ENCODE measurements at places on chromosomes 13 and 19. TPM values are rescaled to one million over a fixed set of nuclear protein-coding genes. Genes with fewer than 3 reads are reported as not detected.

DNA sequence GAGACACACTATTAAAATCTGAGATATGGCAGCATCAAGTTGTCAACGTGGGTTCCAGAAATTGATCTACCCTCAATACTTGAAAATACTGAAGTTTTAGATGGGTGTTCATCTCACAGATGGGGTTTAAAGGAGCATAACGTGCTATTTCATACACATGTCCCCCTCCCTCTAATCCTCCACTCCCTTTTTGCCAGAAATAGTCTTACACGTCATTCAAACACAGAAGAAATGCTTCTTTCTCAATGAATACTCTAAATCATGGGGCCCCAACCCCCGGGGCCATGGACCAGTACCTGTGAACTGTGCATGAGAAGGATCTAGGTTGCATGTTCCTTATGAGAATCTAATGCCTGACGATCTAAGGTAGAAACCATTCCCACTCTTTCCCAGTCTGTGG is 19.6 kb downstream of the KLF12 start:
- no peak for DNase-seq
- H3K27ac ChIP-seq, result no peak overlapping the region
- H3K4me3 ChIP-seq, result no peak overlapping the region
- no peaks in the 10 kb centered on the region for H3K27me3 ChIP-seq
- H3K4me1 ChIP-seq, result no peaks in the 10 kb centered on the region

DNA sequence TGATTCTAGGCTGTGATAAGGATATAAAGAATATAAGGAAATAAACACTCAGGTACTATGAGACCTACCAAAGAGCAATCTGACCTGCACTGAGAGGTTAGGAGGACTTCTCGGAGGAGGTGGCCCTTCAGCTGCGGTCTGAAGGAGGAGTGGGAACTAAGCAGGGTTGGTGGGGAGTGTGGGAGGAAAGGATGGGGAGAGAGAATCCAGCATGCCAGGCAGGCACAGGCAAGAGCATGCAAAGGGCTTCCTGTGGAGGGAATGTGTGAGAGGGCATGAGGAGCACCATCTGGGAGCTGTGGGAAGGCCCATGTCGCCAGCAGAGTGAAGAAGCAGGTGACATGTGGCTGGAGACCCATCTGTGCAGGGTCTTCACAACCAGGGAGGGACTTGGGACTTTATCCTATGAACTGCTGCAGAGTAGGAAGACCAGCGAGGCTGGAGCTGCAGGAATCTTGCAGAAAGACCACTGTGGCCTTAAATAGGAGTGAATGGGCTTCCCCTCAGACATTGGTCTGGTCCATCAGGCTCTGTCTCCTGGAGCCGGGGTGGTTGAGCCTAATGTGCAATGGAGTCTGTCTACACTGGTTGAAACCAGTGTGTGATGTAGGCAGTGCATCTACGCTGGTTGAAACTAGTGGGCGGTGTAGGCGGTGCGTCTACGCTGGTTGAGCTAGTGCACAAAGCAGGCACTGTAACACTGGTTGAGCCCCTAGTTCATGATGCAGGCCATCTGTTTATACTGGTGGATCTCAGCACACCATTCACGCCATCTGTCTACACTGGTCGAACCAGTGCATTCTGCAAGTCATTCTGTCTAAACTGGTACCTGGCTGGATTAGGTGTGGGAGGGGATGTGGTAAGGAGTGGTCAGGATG is 6.4 kb downstream of the CHST8 start:
- no peak overlapping the region for H3K27ac ChIP-seq
- no peak for DNase-seq
- H3K4me1 ChIP-seq, result peaks cover under 1% of the 10 kb centered on the region
- peaks cover 41% of the 10 kb centered on the region for H3K27me3 ChIP-seq
- H3K36me3 ChIP-seq, result no peaks in the 10 kb centered on the region

DNA sequence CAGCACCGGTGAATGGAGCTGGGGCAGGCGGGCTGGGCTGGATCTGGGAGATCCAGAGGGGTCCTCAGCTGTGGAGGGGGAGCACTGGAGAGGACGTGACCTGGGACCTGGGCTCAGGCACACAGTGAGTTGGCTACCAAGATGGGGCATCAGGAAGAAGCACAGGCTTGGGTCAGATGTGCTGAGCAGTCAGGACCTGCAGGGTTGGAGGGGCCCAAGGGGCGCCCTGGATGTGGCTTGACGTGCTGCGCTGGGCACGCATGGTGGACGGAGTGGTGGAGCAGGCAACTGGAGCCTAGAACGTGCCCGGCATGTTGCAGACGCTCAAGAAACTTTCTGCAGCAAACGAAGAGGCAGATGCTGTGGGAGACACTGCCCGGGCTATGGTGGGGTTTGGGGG is 20.7 kb downstream of the PIP5K1C start:
- H3K27me3 ChIP-seq, result no peaks in the 10 kb centered on the region
- no peak for DNase-seq
- no peak overlapping the region for H3K4me3 ChIP-seq

DNA sequence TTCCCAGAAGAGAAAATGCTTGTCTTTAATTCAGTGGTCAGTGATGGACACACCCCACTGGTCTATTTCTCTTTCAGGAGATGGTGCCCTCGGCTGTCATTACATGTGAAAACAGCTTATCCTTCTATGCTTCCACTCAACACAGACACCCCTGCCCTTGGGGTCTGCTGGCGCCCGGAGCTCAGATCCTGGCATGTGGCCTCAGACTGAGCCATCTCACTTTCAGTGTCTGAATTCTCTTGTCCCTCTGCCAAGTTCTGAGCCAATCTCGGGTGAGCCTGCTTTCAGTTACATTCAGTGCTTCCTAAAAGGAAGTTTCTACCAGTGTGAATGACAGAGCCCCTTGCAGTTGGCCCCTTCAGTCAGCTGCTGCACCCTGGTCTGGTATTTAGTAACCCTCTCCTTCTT is 293.6 kb downstream of the DNAJC15 start:
- peak; percentile 65 for DNase-seq
- peaks cover 12% of the 10 kb centered on the region for H3K4me1 ChIP-seq
- peak overlapping the region; percentile 72 for H3K27ac ChIP-seq
- H3K27me3 ChIP-seq, result no peaks in the 10 kb centered on the region
- no peaks in the 10 kb centered on the region for H3K36me3 ChIP-seq
- H3K4me3 ChIP-seq, result no peak overlapping the region

GRCh38 chr19:23527797-23528196 is 132.5 kb upstream of the ZNF91 start:
- no peak for DNase-seq
- no peak overlapping the region for H3K27ac ChIP-seq
- no peaks in the 10 kb centered on the region for H3K36me3 ChIP-seq

- H3K36me3 ChIP-seq, result no peaks in the 10 kb centered on the region
- H3K4me3 ChIP-seq, result no peak overlapping the region
- no peaks in the 10 kb centered on the region for H3K4me1 ChIP-seq
- DNase-seq, result no peak
Observed at GRCh38 chr19:15396436-15396835, 16.8 kb upstream of the AKAP8 start.

DNA sequence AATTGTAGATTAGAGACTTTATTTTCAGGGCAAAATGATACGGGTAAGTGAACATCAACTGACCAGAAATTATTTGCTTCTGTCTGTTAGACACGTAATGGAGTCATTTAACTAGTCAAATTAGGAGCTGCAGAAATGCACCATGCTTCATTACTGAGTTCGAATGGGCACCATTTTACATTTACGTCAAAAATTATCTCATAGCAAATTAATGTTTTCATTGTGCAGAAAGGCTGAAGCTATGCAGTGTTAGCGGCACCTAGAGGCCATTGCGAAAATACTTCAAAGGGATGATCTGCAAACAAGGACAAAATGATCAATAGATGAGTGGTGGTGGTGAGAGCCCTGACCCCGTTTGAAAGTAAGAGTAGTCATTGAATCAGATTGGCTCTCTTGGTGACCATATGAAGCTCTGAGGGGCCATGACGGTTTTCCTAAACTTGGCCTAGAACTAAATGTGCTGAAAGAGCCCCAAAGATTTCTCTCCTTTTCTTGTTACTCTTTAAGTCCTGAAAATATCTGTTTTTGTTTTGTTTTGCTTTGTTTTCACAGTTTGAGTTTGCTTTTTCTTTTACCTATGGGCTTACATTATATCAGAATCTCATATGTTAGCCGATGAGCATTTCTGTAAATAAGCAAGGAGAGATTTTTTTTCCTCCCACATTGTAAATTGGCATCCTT is 277.9 kb downstream of the ZNF536 start:
- no peak overlapping the region for H3K27ac ChIP-seq
- no peaks in the 10 kb centered on the region for H3K4me1 ChIP-seq
- H3K27me3 ChIP-seq, result peaks cover 40% of the 10 kb centered on the region
- H3K36me3 ChIP-seq, result no peaks in the 10 kb centered on the region

DNA sequence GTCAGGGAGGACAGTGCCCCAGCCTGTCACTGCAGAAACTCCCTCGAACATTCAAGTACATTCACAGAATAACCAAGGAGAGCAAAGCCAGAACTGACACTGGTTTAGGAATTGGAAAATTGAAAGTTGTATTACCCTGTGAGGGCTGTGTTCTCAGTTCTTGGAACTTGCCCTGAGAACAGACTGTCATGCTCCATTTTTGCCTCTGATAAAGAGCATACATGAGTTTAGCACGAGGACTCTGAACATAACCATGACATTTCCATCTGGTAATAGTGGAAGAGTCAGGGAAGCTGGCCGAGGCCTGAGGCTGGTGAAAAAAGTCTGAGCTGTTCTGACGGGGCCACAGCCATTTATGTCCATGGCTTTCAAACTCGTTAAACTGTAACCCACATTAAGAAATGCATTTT is 15.2 kb upstream of the SLC25A30 start:
- DNase-seq, result no peak
- peak overlapping the region; percentile 41 for H3K27ac ChIP-seq
- H3K27me3 ChIP-seq, result no peaks in the 10 kb centered on the region
- H3K36me3 ChIP-seq, result no peaks in the 10 kb centered on the region
- H3K4me1 ChIP-seq, result peaks cover 5% of the 10 kb centered on the region
- H3K4me3 ChIP-seq, result no peak overlapping the region

- DNase-seq, result no peak
- no peaks in the 10 kb centered on the region for H3K27me3 ChIP-seq
- H3K4me1 ChIP-seq, result no peaks in the 10 kb centered on the region
- no peak overlapping the region for H3K4me3 ChIP-seq
- H3K27ac ChIP-seq, result no peak overlapping the region
- H3K36me3 ChIP-seq, result no peaks in the 10 kb centered on the region
Observed at GRCh38 chr13:23205807-23206206, 25.0 kb downstream of the SGCG start.

- H3K4me1 ChIP-seq, result peaks cover 19% of the 10 kb centered on the region
- H3K27ac ChIP-seq, result peak overlapping the region; percentile 95
- no peaks in the 10 kb centered on the region for H3K27me3 ChIP-seq
- H3K36me3 ChIP-seq, result no peaks in the 10 kb centered on the region
Observed at GRCh38 chr19:55603581-55604292, 1.7 kb upstream of the ZNF865 start.

- H3K4me1 ChIP-seq, result peaks cover 19% of the 10 kb centered on the region
- H3K4me3 ChIP-seq, result no peak overlapping the region
- peak overlapping the region; percentile 90 for H3K27ac ChIP-seq
- DNase-seq, result peak; percentile 78
Observed at GRCh38 chr13:113544071-113544891, 40.3 kb upstream of the TFDP1 start.

DNA sequence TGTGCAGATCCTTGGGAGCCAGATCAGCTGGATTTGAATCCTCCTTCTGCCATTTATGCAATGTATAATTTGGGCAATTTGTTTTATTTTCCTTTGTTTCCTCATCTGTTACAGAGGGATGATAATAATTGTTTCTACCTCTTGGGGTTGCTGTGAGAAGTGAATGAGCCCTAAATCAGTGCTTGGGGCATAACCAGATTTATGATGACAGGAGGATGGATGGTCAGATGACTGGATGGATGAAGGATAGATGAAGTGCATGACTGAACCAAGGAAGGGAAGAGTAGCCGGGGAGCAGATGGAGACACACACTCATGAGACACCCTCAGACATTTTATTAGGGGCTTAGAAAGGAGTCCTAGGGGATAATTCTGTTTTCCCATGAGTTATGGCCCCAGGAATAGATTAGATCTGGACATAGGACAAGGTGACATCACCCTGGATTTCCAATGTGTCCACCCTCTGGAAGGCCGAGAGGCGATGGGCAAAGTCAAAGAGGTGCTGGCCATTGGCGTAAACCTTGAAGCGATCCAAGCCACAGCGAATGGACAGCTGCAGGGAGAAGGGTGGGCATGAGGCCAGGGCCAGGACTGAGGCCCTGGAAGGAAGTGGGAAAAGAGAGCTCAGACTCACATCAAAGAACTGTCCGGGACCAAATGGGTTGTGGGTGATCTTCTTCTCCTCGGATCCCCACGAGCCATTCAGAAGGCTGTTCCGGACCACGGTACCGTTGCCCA is 11.2 kb downstream of the LGALS4 start:
- H3K4me3 ChIP-seq, result no peak overlapping the region
- H3K36me3 ChIP-seq, result no peaks in the 10 kb centered on the region
- no peak overlapping the region for H3K27ac ChIP-seq
- H3K27me3 ChIP-seq, result no peaks in the 10 kb centered on the region

DNA sequence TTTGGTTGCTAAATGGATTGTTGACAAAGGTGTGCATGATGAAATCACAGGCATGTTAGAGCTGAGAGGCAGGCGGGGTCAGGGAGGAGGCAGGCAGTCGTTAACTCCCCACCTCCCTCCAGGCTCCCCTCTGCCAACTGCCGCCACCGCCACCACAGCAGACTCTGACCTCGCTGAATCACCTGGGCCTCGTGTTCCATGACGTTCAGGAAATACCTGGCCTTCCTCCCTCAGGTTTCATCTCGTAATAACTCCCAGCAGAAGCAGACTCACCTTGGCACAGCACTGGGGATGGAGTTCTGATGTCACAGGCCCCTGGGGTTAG is 198.5 kb downstream of the KATNAL1 start:
- H3K36me3 ChIP-seq, result no peaks in the 10 kb centered on the region
- H3K27ac ChIP-seq, result peak overlapping the region; percentile 92
- H3K27me3 ChIP-seq, result no peaks in the 10 kb centered on the region
- peak; percentile 92 for DNase-seq
- H3K4me1 ChIP-seq, result peaks cover 32% of the 10 kb centered on the region

- H3K27ac ChIP-seq, result no peak overlapping the region
- H3K27me3 ChIP-seq, result no peaks in the 10 kb centered on the region
- H3K4me3 ChIP-seq, result no peak overlapping the region
Observed at GRCh38 chr13:78187781-78188180, 269.1 kb upstream of the EDNRB start.

Gene NLRP12
- not detected for total RNA-seq

Gene LENG8
- 40.9 TPM for total RNA-seq

Gene ZNF835
- not detected for total RNA-seq

Measured in hepatocyte (in vitro differentiated cells).